Stimulated activated CD8-positive, alpha-beta memory T cell treated with anti-CD3 and anti-CD28 coated beads, Interleukin-15, amount 100 ng/mL, for 24 hours (primary cell): ENCODE measurements at places on chromosomes 3 and 15.

DNA sequence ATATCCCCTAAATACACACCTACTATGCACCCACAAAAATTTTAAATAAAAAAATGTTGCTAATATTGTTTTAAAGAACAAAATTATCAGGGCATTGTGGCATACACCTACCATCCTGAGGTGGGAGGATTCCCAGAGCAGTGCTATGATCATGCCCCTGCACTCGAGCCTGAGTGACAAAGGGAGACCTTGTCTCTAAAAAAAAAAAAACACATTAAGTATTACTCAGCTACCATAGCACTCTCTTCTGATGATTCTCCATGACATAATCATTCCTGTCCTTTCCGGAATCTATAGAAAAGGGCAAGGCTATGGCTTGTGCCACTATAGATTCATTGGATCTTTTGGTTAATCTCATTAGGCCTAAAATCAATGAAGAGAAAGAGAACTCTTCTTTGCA lies 77.4 kb downstream of the ACAP2 start:
- DNase-seq = no peak

- no peak for DNase-seq
These were observed 140.5 kb downstream of the BBX start for GRCh38 chr3:107663266-107663665.

DNA sequence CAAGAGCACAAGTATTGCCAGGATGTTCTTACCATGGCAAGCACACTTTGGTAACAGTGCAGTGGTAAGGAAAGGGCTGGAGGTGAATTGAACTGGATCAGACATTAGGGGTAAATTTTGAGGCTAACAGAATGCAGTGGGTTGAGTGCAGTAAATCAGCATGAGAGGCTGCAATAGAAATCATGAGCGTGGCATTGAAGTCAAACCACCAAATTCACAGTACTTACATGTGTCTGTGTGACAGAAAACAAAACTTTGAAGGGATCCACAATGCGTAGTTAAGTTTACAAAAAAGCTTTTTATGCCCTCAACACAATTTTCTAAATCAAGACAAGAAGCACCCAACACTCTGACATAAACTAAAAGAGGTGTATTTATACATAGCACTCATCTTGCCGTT lies 428.0 kb upstream of the ARHGEF26 start:
- DNase-seq = no peak

DNA sequence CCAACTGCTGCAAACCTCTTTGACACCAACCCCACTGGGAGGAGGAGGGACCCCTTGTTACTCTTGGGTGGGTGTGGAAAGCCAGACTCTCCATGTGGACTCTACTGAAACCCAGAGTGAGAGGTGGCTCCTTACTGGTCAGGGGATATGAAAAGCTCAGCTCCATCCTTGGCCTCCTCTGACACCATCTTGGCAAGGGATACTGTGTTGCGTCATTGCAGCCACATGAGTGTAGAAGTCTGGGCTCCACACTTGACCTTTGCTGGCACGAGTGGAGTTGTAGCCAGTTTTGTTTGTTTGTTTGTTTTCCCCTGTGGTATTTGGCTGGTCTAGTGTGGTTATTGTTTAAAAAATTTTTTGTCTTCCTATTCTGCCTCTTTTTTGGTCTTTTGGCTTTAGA lies 289.1 kb downstream of the GAP43 start:
- no peak for DNase-seq

- DNase-seq = no peak
These were observed 706.6 kb downstream of the SI start for GRCh38 chr3:164371681-164372080.

GRCh38 chr3:196789885-196790359 lies 50.3 kb downstream of the PAK2 start:
- no peak for DNase-seq

DNA sequence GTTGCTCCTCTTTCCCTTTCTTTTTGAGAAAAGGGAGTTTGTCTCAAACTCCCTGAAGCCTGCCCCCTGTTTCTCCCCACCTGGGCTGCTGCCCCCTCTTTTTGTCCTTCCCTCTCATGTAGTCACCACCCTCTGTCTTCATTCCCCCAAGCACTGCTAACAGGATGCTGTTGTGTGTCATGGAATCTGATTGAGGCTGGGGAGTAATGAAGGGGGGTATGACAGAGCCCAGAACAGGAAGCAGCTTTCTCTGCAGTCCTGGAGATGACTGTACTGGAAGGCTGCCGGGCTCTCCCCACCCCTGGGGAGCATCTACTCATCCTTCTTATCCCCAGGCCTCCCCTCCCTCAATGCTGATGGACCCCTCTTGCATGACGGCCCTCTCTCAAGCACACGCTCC lies 181.6 kb downstream of the ABHD5 start:
- no peak for DNase-seq

DNA sequence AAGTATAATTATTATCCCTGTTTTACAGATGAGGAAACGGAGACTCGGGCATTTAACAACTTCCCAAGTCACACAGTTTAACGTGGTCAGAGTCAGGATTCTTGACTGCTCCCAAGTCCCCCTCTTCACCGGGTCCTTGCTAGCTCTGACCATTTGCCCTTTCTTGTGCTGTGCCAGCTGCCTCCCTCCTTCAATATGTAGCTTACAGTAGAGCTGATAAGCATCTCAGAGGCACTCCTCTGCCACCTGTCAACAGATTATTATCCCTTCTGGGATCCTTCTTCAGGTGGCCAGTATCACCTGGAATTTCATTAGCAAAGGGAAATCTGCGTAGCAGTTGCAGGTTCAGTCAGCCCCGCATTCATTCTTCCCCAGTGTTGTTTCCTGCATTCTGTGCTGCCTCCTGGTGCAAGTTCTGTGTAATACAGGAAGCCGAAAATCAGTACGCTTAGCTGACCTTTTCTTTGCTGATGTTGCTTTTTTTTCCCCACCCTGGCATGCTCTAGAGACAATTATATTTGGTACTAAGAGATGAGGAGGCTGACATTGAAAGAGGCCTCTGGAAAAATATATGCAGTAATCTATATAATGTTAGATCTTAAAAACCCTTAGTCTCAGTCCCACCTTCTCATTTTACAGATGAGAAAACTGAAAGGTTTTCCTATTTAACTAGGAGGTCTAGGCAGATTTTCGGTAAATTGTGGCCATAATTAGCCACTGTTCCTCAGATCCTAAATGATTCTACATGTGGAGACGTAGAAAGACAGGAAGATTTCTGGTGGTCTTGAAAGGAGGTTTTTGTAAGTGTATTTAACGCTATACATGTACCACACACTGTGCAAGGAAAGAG lies 24.8 kb downstream of the TMOD2 start:
- DNase-seq = no peak

DNA sequence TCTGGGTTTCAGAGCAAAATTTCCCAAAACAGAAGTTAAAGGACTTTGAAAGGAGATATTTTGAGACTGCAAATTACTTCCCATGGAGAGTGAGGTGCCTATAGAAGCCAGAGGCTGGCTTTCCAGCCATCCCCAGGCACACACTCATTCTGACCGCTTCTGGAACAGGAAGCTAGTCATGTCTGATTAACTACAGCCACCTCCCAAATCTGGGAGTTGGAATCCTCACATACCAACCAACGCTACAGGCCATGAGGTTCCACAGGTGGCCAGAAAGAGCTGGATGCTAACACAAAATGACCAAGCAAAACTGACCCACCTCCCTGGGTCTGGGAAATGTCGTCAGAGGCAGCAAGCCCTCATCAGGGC lies 87.2 kb downstream of the SNRK start:
- no peak for DNase-seq

- DNase-seq = no peak
These were observed 17.1 kb upstream of the SNX22 start for GRCh38 chr15:64134345-64134829.

- DNase-seq = no peak
These were observed 936.1 kb upstream of the NR2F2 start for GRCh38 chr15:95394186-95395067.

- DNase-seq = no peak
These were observed 30.6 kb upstream of the MECOM start for GRCh38 chr3:169694117-169694516.

DNA sequence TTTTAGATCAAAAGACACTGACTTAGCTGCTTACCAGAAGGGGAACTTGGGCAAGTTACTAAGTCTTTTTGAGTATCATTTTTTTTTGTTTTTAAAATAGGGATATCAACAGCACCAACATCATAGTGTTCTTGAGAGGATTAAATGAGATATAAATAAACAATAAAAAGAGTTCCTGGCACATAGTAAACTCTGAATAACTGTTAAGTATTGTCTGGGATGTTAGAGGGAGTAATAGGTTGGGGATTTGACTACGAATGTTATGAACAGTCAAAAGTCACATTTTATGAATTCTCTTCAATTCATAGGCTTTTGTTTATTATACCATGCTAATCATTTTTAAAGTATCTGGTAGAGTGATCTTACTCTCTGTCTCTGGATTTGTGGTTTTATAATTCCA lies 37.8 kb upstream of the FAH start:
- DNase-seq = no peak

- peak; percentile 42 for DNase-seq
These were observed at the start of gene ACVR2B for GRCh38 chr3:38453075-38453912. ACVR2B (plus strand) TSS chr3:38453890; CDS start chr3:38454323, 433 bp downstream.

- no peak for DNase-seq
These were observed 11.4 kb upstream of the PRR20G start for GRCh38 chr3:127299276-127299675.

DNA sequence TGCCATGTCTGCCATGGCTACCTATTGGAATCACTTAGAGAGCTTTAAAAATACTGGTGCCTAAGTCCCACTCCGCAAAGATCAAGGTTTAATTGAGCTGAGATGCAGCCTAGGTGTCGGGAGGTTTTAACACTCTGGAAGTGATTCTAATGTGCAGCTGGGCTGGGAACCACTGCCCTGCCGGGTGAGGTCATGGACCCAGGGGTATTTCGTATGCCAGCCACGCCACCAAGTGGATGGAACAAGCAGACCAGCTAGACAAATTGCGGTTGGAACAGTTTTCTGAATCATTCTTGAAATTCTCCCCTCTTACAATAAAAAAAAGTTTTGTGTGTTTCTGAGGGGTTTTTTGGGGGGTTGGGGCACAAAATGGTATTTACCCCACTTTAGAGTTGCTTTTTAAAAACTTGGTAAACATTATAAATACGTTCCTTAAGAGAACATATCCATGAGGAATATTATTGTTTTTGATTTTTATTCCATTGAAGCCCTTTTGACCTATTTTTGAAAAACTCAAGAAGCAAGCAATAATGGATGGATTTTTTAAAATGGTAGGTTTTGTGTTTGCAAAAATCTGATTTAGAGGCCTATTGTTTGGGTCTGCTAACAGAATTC lies 66.2 kb upstream of the CSTA start:
- DNase-seq = no peak

- no peak for DNase-seq
These were observed 123.0 kb upstream of the AGBL1 start for GRCh38 chr15:85956532-85957275.

- no peak for DNase-seq
These were observed 39.4 kb upstream of the IDH2 start for GRCh38 chr15:90141646-90142045.

GRCh38 chr3:72661115-72661457 lies 187.2 kb downstream of the SHQ1 start:
- DNase-seq = no peak

DNA sequence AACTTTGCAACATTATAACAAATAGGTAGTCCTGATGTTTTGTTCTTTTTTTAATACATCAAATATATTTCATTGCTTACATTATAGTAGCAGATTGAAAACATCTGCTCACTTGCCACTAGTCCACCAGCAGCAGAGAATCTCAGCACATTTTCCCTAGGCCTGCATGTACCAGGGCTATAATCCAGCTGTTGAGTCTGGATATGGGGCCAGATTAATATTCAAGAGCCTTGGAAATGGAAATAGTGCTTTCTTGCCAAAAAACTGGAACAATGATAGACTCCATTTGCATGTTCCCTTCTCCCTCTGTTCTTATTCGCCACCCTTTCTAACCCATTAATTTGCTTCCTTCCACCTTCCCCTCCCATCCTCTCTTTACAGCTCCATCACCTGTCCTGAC lies 288.0 kb downstream of the EPHA3 start:
- DNase-seq = no peak

DNA sequence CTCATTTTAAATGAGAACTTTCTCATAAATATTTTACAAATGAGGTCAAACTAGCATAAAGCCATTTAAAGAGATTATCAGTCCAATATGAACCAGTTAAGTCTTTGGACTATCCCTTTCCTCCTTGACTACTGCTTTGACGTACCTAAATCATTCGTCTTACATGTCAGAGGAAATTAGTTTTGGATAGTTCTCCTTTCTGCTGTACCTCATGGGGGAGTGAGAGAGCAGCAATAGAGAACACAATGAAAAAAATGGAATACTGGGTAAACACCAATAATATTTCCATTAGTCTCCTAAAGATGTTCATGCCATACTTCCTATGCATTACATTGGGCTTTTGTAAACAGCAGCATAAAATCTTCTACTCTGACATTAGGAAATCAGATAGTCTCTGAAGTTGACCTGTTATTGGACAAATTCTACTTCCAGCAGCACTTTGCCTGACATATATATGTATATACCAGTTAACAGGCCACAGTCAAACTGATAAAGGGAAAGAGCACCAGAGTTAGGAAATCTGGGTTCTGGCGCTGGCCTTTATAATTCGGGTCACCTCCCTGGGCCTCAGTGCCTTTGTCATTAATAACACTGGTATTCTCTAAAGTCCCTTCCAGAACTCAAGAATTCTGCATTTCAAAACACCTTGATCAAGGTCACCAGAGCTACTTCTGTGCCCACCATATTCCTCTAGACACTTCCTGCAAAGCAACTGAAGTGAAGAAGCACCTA lies 26.8 kb downstream of the TIMMDC1 start:
- no peak for DNase-seq

- no peak for DNase-seq
These were observed 237.8 kb upstream of the UBE2E1 start for GRCh38 chr3:23567917-23568316.

- DNase-seq = no peak
These were observed 2.5 kb upstream of the FANCD2 start for GRCh38 chr3:10023587-10024310.

DNA sequence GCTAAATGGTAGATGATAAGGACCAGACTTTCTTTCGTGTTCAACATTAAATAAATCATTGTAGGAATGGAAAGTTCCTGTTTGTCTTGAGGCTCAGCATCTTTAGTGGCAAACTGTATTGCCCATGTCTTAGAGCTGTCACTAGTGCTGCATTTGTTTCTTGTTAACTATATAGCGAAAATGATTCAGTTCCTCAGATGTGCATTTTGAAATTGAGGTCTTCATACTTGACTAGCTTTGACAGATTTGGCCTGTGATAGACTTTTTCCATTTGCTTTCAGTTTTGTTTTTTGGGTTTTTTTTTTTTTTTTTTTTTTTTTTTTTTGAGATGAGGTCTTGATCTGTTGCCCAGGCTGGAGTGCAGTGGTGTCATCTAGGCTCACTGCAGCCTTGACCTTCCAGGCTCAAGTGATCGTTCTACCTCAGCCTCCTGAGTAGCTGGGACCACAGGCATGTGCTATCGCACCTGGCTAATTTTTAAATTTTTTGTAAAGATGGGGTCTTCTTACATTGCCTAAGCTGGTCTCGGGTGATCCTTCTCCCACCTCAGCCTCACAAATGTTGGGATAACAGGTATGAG lies 9.5 kb upstream of the RPLP1 start:
- DNase-seq = no peak
